NCI-H446 treated with DMSO at 0.1 percent for 48 hours (cell line): ENCODE measurements at places on chromosomes 7 and 10.

GRCh38 chr7:47893238-47893637, 55.0 kb downstream of the PKD1L1 start:
- no peak for DNase-seq

- no peak for DNase-seq
Measured at GRCh38 chr10:35892526-35892925, 250.4 kb upstream of the FZD8 start.

GRCh38 chr10:86734207-86734988, 22.0 kb upstream of the BMPR1A start:
- no peak for DNase-seq

DNA sequence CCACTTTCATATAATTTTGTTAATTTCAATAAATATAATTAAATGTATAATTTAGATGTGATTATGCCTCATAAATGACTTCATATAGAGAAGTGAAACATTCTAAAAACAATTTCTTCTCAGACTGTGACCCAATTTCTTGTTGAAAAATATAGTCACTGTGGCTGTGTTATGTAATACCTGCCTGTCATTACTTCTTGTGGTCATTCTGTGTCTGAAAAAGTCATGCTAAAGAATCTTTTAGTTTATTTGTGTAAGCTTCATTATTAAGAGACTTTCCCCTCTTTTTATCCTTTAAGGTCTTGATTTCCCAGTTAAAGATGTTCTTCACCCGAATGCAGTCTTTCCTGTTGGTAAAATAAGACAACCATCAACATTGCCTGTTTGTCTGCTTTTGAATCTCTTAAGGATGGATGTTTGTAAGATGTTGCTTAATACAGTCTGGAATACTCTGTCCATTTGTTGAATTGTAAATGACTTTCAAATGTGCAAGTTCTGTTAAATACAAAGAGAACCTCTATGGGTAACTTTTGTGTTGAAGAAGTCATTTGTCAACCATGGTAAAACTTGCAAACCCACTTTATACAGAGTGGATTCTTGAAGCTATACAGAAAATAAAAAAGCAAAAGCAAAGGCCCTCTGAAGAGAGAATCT, 16.0 kb downstream of the KAT6B start:
- DNase-seq: no peak

DNA sequence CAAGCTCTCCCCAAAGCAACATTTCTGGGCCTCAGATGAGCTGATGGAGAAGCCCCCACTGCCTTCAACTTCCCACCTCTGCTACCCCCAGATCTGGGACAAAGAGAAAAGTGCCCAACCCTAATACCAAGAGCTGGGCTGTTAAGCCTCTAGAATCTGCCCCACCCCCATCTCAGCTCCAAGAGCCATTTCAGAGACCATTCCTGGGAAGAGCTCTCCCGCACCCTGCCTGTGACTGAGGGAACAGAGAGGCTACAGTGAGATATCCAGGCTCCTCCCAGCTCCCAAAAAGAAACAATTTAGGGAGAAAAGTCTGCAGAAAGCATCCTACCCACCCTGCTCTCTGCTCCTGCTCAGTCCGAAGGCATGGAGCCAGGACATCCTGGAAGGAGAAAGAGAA, 2.5 kb upstream of the KCNH2 start:
- DNase-seq: no peak

GRCh38 chr7:118183428-118183785, 557 bp upstream of the LSM8 start:
- DNase-seq: no peak

DNA sequence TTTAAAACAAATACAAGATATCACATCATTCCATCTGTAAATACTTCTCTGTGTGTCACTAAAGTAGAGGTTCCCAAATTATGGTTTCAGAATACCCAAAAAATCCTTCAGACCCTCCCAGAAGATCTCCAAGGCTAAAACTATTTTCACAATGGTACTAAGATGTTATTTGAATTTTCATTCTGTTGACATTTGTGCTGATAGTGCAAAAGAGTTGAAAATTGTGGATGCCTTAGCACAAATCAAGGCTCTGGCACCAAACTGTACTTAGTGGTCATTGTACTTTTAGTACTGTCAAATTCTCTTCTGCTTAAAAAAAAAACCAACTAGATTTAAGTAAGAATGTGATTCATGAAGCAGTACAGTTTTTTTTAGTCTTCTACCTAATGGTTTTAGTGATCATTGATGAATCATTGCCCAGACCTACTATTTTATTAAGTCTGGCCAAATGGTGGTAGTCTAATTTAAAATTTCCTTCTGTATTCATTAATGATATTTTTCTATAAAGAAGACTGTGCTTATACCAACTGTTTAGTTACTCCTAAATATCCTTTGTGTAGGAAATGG, 50.5 kb downstream of the TPST1 start:
- no peak for DNase-seq

DNA sequence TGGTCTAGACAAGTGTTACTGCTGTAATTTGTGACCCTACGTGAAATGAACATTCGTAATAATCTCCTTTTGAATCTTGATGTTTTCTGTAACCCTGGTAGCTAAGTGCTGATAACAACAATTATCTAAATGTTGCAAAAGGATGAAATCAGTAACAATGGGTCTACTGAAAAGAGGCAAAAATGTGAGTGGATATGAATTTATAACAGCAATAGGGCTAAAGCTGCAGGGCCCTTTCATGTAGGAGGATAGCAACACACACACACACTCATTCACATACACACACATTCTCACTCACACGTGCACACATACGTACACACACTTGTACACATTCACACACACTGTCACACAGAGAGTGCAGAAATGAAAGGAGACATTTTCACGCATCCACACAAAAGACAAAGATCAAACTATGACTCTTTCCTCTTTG, 200.8 kb upstream of the NEBL start:
- DNase-seq: no peak
